ENCODE measurements at places on chromosomes 3 and 15.

GRCh38 chr3:43752905-43753304 is 62.2 kb downstream of the ABHD5 start:
- no peak for DNase-seq

DNA sequence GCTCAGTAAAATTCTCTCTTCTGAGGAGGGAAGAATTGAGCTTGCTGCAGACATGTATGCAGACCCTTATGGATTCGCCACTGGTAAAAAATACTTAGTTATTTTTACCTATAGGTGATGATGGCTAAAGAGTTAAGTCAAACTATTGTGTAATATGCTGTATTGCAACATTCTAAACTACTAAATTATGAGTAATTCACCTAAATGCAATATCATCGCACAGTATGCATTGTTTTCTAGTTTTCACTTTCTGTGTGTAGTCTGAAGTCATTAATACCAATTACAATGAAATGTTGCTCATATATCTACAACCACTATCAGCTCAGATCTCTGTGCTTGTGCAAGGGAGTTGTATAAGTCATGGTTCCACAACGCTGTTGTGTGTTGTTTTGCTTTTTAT is 48.7 kb upstream of the ROBO2 start:
- no peak for DNase-seq

DNA sequence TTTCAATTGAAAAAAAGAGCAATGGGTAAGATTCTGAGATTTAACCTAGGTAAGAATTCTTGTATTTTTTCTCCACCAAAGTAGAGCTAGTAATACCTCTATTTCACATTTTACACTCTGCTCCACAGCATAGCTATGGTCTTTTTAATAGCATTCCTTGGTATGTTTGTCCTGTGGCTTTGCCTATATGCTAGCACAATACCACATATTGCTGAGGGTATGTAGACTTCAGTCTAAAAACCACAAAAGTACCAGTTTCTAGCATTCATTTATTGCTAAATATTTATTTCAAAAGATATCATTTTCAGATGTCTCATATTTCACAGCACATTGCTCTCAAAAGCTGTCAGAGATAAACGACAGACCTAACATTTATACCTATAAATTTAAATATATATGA is 18.2 kb upstream of the EOGT start:
- DNase-seq, result no peak

DNA sequence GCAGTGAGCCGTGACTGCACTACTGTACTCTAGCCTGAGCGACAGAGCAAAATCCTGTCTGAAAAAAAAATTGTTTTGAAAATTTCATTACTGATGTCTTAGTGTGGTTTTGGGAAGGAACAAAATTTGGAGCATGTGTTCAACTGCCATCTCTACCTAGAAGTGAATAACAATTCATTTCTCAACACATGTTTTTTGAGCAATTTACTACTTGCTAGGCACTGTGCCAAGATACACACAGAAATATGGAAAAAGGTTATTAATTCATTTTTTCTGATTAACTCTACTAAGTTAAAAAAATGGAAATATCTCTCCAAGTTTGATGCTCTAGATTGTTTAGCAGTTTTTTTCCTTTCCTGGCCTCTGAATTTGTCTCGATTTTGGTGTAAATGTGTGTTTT is 5.2 kb upstream of the TCF12 start:
- DNase-seq, result no peak

GRCh38 chr3:56282341-56282740 is 185.9 kb downstream of the ERC2 start:
- DNase-seq, result no peak

DNA sequence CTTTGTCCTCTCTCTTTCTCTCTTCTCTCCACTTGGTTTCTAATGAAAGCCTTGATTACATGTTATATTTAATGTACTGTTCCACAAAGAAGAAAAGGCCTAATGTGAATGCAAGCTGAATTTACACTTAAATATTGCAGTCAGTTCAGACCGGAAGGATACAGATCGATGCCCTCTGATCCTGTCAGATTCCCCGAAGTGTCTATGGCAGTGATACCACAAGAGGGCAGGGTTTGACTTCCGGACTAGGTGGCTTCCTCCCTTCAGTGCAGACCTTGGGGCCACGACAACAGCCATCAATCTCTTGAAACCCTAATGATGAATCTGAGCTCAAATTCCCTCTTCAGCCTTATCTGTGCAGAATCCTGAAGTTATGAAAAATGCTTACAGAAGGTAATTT is 29.5 kb downstream of the AGTR1 start:
- no peak for DNase-seq

DNA sequence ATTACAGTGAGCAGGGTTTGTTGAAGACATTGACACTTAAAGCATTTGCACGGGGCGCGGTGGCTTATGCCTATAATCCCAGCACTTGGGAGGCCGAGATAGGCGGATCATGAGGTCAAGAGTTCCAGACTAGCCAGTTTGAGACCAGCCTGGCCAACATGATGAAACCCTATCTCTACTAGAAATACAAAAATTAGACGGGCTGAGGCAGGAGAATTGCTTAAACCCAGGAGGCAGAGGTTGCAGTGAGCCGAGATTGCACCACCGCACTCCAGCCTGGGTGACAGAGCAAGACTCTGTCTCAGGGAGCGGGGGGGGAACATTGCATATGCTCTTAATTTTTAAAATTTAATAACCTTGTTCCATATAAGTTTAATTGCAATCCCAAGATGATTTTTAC is 11.9 kb downstream of the STT3B start:
- DNase-seq, result no peak
